ENCODE measurements at places on chromosomes 6 and 20. TPM values are rescaled to one million over a fixed set of nuclear protein-coding genes. Genes with fewer than 3 reads are reported as not detected.

DNA sequence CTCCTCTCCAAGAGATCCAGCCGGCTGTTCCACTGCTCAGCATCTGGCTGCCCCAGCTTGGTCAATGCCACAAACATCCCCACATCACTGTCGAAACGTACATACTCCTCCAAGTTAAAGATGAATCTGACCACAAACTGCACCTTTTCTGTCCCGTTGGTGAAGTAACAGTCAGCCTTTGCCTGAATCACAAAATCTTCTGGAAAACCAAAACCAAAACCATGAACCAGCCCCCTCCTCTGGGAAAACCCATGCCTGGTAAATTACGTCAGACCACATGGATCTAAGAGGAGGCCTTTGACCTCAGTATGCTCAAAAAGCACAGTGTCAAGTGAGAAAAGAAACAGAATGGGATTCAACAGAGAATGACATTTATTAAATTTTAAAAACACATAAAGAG is 1.7 kb downstream of the HLA-DOB start:
- H3K27me3 ChIP-seq = peaks cover 28% of the 10 kb centered on the region
- H3K4me1 ChIP-seq = peaks cover 8% of the 10 kb centered on the region
- H3K4me3 ChIP-seq = no peak overlapping the region

TSBP1 gene
- not detected for total RNA-seq

NHLRC1 gene
- total RNA-seq = 1.1 TPM

RCAN2 gene
- 3.7 TPM for total RNA-seq

- H3K27ac ChIP-seq = no peak overlapping the region
- H3K27me3 ChIP-seq = no peaks in the 10 kb centered on the region
- peaks cover 9% of the 10 kb centered on the region for H3K36me3 ChIP-seq
- DNase-seq = no peak
- H3K4me1 ChIP-seq = peaks cover 31% of the 10 kb centered on the region
Measured at GRCh38 chr20:33556246-33556645, 66.3 kb downstream of the CBFA2T2 start.

GRCh38 chr6:119132261-119132981 is 54.0 kb upstream of the FAM184A start:
- no peaks in the 10 kb centered on the region for H3K27me3 ChIP-seq
- no peak overlapping the region for H3K4me3 ChIP-seq
- no peak overlapping the region for H3K27ac ChIP-seq
- H3K4me1 ChIP-seq = peaks cover 22% of the 10 kb centered on the region

GRCh38 chr6:37580176-37580955 is 80.7 kb upstream of the CCDC167 start:
- H3K27me3 ChIP-seq = peaks cover 3% of the 10 kb centered on the region
- DNase-seq = no peak
- peaks cover 12% of the 10 kb centered on the region for H3K4me1 ChIP-seq
- H3K27ac ChIP-seq = no peak overlapping the region

DNA sequence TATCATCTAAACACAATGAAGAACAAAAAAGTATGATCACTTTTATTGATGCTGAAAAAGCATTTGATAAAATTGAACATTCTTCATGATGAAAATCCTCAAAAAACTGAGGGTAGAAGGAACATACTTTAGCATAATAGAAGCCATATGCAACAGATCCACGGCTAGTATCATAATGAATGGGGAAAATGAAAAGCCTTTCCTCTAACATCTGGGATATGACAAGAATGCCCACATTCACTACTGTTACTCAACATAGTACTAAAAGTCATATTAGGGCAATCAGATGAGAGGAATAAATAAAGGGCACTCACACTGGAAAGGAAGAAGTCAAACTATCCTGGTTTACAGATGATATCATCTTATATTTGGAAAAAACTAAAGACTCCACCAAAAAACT is 256.6 kb downstream of the RFPL4B start:
- H3K4me3 ChIP-seq = no peak overlapping the region
- peaks cover 7% of the 10 kb centered on the region for H3K4me1 ChIP-seq
- peaks cover 6% of the 10 kb centered on the region for H3K36me3 ChIP-seq
- no peak overlapping the region for H3K27ac ChIP-seq

GRCh38 chr20:40811660-40812414 is 122.8 kb upstream of the MAFB start:
- peaks cover 35% of the 10 kb centered on the region for H3K27me3 ChIP-seq
- no peaks in the 10 kb centered on the region for H3K4me1 ChIP-seq
- H3K36me3 ChIP-seq = no peaks in the 10 kb centered on the region
- H3K4me3 ChIP-seq = no peak overlapping the region
- no peak for DNase-seq

DNA sequence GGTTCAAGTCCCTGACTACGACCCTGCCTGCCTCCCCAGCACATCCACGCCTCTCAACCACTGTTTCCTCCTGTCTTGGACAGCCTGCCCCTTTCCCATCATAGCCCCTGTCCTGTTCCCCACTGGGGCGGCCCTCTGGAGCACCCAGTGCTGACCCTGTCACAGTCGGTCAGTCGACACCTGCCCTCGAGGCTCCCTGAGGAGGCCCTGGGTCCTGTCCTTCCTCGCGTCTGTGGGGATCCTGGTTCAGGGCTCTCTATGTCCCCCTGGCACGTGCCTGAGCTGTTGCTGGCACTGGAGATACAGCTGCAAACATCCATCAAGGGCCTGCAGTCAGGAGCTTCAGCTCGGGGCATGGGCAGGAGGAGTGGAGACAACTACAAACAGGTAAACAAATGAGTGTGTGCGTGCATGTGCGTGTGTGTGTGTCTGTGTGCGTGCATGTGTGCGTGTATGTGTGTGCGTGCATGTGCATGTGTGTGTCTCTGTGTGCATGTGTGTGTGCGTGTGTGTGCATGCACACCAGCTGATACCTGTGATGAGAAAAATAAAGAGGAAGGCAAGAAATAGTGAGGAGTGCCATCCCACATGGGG is 132.8 kb downstream of the PHACTR3 start:
- no peak overlapping the region for H3K27ac ChIP-seq
- peak; percentile 87 for DNase-seq
- H3K27me3 ChIP-seq = peaks cover 17% of the 10 kb centered on the region
- no peaks in the 10 kb centered on the region for H3K36me3 ChIP-seq
- no peak overlapping the region for H3K4me3 ChIP-seq

C20orf141 gene
- total RNA-seq = not detected

SNPH gene
- total RNA-seq = 12.0 TPM

- peaks cover 34% of the 10 kb centered on the region for H3K4me1 ChIP-seq
- peaks cover 6% of the 10 kb centered on the region for H3K36me3 ChIP-seq
- no peak overlapping the region for H3K27ac ChIP-seq
- H3K4me3 ChIP-seq = no peak overlapping the region
Measured at GRCh38 chr20:63702751-63703470, 4.9 kb downstream of the ARFRP1 start.

BPIFA2 gene
- total RNA-seq = not detected

- H3K27me3 ChIP-seq = no peaks in the 10 kb centered on the region
- DNase-seq = no peak
- H3K36me3 ChIP-seq = no peaks in the 10 kb centered on the region
- H3K4me3 ChIP-seq = peak overlapping the region; percentile 61
- H3K4me1 ChIP-seq = peaks cover 47% of the 10 kb centered on the region
Measured at GRCh38 chr6:7468382-7469081, 72.9 kb upstream of the DSP start.

DNA sequence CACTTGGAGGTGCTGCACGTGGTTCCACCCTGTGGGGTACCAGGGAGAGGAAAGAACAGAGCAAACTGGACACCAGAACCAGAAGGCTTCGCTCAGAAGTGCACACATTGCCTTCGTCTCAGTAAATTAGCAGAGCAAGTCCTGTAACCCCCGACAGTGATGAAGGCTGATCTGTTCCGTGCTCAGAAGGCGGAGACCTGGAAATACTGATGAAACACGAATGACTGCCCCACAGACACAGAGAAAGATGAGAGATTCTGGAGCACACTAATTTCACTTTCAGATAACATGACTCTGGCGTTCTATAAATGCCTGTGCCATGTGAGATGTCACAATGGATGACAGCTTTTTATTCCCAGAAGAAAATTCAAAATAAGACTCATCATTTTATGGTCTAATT is 44.2 kb upstream of the CCR6 start:
- no peak for DNase-seq
- peaks cover 7% of the 10 kb centered on the region for H3K27me3 ChIP-seq
- H3K27ac ChIP-seq = no peak overlapping the region
- H3K4me1 ChIP-seq = no peaks in the 10 kb centered on the region
- no peak overlapping the region for H3K4me3 ChIP-seq

DNA sequence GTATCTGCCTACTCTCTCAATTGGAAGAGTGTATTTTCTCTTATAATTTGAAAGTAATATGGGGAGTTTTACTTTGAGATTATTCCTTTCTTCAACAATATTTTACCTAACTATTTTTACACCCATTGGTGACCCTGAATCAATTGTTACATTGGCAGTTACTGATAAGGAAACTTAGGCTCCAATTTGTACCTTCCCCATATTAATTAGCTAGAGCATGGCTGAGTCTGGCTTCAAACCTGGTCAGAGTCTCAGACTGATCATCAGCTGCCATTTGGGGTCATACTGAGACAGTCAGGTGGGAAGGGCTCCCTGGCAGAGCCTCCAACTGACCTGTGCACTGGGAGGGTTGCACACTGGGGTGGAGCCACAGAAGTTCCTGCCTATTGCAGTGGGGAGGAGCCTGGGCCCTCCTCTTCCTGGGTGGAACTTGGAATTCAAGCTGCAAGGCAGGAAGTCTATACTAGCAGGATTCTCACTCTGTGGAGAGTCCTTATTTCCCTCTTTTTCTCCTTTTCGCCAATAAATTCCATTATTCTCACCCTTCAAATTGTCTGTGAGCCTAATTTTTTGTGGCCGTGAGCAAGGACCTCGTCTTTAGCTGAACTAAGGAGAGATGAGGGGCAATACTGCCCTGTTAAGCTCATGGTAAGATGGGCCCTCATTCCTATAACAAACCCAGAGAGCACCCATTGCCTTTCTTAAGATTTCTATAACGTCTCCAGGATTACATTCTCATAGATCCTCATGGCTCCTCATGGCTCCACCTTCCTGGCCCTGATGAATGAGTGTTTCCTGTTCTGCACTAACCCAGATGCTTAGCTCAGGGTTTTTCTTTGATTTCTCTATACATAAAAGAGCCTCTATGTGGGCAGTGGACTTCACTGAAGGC is 285.1 kb downstream of the ADGB start:
- H3K4me3 ChIP-seq = no peak overlapping the region

GRCh38 chr20:53708129-53708968 is 114.7 kb upstream of the ZNF217 start:
- DNase-seq = no peak
- H3K4me1 ChIP-seq = peaks cover 36% of the 10 kb centered on the region
- H3K4me3 ChIP-seq = no peak overlapping the region
- no peaks in the 10 kb centered on the region for H3K36me3 ChIP-seq
- H3K27ac ChIP-seq = peak overlapping the region; percentile 92

GRCh38 chr20:52493171-52493721 is 301.7 kb upstream of the ZFP64 start:
- no peaks in the 10 kb centered on the region for H3K27me3 ChIP-seq
- DNase-seq = no peak
- H3K4me3 ChIP-seq = peak overlapping the region; percentile 11
- no peaks in the 10 kb centered on the region for H3K36me3 ChIP-seq
- H3K4me1 ChIP-seq = peaks cover 33% of the 10 kb centered on the region

- H3K4me3 ChIP-seq = peak overlapping the region; percentile 16
- peaks cover 2% of the 10 kb centered on the region for H3K36me3 ChIP-seq
- DNase-seq = no peak
- peaks cover 41% of the 10 kb centered on the region for H3K4me1 ChIP-seq
- peaks cover 81% of the 10 kb centered on the region for H3K27me3 ChIP-seq
Measured at GRCh38 chr6:108170332-108171290, 4.8 kb downstream of the NR2E1 start.

GRCh38 chr6:142014515-142014914 is 118.2 kb upstream of the GJE1 start:
- peak overlapping the region; percentile 57 for H3K4me3 ChIP-seq
- no peak for DNase-seq
- H3K36me3 ChIP-seq = no peaks in the 10 kb centered on the region
- peak overlapping the region; percentile 80 for H3K27ac ChIP-seq

GRCh38 chr6:158237656-158238055 is 69.5 kb downstream of the GTF2H5 start:
- H3K4me1 ChIP-seq = peaks cover 45% of the 10 kb centered on the region
- H3K4me3 ChIP-seq = no peak overlapping the region
- no peaks in the 10 kb centered on the region for H3K36me3 ChIP-seq
- no peak overlapping the region for H3K27ac ChIP-seq
- no peak for DNase-seq

DNA sequence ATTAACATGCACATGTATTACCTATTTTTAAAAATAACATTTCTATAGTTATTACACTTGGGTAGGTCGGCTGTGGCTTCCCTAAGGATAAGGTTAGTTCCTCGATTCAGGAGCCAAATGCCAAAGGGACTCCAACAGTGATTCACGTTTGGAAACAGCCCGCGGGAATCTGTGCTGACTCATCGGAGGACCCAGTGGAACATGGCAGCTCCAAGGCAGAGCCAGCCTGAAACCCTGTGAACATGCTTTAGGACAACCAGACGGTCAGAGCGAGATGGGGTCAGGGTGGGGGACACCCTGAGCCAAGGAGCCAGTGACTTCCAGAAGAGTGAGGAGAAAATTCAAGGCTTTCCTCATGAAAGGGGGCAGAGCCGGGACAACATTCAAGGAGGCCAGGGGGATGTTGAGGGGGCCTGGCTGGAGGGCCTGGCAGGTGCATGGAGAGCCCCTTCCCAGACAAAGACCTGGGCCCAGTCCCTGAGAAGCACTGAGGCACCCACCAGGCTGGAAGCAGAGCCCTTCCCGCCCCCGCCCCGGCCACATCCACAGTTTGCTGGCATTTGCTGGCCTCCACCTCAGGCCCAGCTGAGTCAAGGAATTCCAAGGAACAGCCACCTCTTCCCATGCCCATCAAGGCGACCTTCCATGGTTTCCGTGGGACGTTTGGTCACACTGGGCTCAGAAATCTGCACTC is 133.2 kb downstream of the SNX5 start:
- no peak for DNase-seq
- H3K27ac ChIP-seq = peak overlapping the region; percentile 98
- H3K36me3 ChIP-seq = no peaks in the 10 kb centered on the region
- H3K27me3 ChIP-seq = no peaks in the 10 kb centered on the region
- H3K4me3 ChIP-seq = peak overlapping the region; percentile 44
- H3K4me1 ChIP-seq = peaks cover 60% of the 10 kb centered on the region

GRCh38 chr20:26169506-26169905 is 472.9 kb upstream of the ZNF337 start:
- H3K4me1 ChIP-seq = peaks cover 53% of the 10 kb centered on the region
- DNase-seq = no peak
- H3K27ac ChIP-seq = no peak overlapping the region
- H3K4me3 ChIP-seq = no peak overlapping the region
- H3K36me3 ChIP-seq = no peaks in the 10 kb centered on the region
- no peaks in the 10 kb centered on the region for H3K27me3 ChIP-seq

Data from chondrocyte (in vitro differentiated cells).